ENCODE measurements at places on chromosomes 4 and X. TPM values are rescaled to one million over a fixed set of nuclear protein-coding genes. Genes with fewer than 3 reads are reported as not detected.

- DNase-seq: peak; percentile 54
Measured at GRCh38 chrX:150253959-150254620, 109.0 kb upstream of the MAMLD1 start.

- DNase-seq: no peak
Measured at GRCh38 chr4:113990886-113991285, 11.4 kb upstream of the ARSJ start.

GRCh38 chr4:40963897-40964478 lies 214.2 kb downstream of the NSUN7 start:
- DNase-seq: no peak

Gene CAPN6
- 0.73 TPM for total RNA-seq

GRCh38 chr4:104210420-104210819 lies 284.3 kb downstream of the CXXC4 start:
- no peak for DNase-seq

GRCh38 chr4:41758884-41759283 lies 10.4 kb upstream of the PHOX2B start:
- no peak for DNase-seq

Gene VSIG1
- total RNA-seq: 0.05 TPM

Gene LIMCH1
- 83.0 TPM for total RNA-seq

- DNase-seq: no peak
Measured at GRCh38 chrX:135596495-135596894, 76.0 kb downstream of the INTS6L start.

Gene NAAA
- total RNA-seq: 49.4 TPM

DNA sequence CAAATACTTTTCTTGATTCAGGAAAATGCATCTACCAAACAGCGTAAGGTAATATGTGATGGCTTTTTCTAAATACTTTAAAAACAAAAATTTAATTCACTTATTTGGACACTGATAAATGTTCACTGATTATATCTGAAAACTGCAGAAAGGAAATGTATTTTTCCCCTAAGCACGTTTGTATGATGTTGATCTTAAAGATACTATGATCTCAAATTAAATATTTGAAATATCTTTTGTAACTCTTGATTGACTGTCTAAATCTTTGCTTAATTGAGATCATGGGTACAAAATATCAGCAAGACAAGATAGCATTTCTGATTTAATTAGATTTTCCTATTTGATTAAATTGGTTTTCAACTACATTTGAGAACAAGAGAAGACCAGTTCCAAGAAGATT lies 281.0 kb upstream of the UGT8 start:
- no peak for DNase-seq

Gene LAS1L
- 19.0 TPM for total RNA-seq

All from myocyte (in vitro differentiated cells).